NT2/D1 (cell line): ENCODE measurements at places on chromosomes 5 and 9.

GRCh38 chr5:112002376-112002775 is 245.4 kb upstream of the NREP start:
- no peak for DNase-seq

DNA sequence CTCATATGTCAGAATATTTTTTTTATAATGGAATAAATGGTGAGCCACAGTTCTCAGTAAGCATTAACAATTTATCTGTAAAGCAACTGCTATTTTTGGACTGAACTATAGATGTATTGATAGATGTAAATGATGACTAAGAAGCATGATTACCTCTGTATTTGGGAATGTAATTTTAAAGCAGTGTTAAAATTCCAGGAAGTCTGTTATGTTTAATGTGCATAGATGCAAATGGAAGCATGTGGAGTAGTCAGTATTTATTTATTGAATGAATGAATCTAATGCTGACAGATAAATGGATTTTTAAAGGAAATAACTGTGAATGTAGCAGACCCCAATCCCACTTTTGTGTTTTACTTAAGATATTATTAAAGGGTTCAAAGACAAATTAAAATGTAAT is 95.0 kb downstream of the ATG10 start:
- no peak for DNase-seq

DNA sequence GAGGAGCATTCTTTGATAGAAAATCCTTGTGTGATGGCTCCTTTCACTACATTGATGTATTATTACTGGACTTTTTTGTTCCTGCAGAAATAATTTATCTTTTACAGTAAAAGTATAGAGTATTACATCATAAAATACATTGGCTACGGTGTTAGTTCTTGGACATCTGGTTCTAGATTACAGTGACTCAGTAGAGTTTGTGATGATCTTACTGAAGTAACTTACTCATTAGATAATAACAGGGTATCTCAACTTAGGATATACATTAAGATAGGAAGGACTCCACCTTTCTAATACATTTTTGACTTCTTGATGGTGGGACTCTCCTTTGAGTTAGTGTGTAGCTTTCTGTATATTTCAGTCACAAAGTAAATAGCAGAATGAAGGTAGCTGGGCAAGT is 59.1 kb downstream of the ZNF462 start:
- DNase-seq, result no peak

- no peak for DNase-seq
These were observed 54.2 kb upstream of the NOTCH1 start for GRCh38 chr9:136599811-136600660.

DNA sequence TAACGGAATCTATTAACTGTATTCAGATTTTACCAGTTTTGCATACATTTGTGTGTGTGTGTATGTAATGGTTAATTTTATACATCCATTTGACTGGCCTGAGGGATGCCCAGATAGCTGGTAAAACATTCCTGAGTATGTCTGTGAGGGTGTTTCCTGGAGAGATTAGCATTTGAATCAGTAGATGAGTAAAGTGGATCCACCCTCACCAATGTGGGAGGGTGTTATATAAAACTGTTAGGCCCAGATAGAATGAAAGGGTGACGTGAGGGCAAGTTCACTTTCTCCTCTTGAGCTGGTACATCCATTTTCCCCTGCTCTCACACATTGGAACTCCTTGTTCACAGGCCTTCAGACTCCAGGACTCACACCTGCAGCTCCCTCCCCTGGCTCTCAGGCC is 88.7 kb downstream of the EMB start:
- peak; percentile 0 for DNase-seq

GRCh38 chr5:155651-156410 is 35.5 kb upstream of the LRRC14B start:
- DNase-seq, result no peak

GRCh38 chr9:136840877-136841645 is 1.2 kb upstream of the AJM1 start:
- no peak for DNase-seq
